Activated B cell treated with CpG ODN at 0.5 μM for 24 hours (primary cell): ENCODE measurements at places on chromosomes 7 and 10.
A peak's percentile ranks its signal among the peaks of the same experiment; 100 is the strongest.

DNA sequence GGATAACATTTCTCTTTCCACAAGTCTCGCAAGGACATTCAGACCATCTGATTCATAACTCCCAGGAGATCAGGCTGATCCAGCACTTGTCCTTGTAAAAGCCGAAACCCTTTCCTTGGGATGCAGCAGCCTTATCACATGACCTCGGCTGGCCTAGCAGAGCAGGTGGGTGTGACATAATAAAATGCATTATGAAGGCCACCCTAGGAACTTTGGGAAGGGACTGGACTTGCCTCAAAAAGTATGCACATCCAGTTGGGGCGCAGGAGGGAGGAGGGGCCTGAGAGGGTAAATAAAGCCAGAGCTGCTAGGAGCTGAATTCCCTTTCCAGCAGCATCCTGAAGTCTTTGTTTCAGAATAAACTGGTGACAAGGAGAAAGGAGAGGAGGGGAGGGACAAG, 260.8 kb downstream of the SNX13 start:
- no peak for DNase-seq

DNA sequence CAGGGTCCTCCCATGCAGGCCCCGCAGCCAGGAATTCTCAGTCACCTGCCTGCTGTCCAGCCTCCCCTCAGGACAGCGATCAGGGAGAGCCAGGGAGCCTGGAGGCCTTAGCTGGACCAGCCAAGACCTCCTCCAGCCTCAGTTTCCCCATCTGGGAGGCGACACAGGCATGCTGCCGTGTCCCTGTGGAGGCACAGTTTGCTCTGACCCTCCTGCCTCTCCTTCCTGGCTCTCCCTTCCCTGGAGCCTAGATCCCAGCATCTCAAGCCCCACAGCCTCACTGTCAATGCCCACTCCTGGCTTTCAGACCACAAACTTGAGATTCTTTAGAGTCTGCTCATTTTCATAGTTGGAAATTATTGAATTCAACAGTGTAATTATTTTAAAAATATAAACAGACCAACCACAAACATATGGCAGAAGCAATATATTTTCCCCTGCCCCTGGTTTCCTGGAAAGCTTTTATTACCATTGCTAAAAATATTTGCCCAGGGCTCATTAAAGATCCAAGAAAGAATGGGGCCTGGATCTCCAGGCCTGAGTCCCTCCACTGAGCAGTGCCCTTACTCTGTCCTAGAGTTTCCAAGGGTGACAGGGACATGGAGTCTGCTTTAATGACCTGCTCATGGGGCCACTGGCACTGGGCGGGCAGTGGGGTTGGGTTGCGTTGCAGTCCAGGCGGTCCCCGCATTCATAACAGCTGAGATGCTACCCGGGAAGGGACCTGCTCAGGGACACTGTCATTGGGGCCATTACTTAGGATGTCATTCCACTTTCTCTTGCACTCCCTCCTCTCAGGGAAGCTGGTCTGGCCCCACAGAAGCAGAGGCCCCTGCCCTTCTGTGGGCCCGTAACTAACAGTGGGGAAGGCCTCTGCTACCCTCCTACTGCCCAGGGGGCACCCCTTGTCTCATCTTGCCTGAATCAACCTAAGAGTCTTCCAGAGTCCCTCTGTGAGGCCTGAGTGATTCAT, 81.6 kb upstream of the CHST15 start:
- no peak for DNase-seq

GRCh38 chr7:111911166-111911961, 294.8 kb downstream of the DOCK4 start:
- DNase-seq: no peak

DNA sequence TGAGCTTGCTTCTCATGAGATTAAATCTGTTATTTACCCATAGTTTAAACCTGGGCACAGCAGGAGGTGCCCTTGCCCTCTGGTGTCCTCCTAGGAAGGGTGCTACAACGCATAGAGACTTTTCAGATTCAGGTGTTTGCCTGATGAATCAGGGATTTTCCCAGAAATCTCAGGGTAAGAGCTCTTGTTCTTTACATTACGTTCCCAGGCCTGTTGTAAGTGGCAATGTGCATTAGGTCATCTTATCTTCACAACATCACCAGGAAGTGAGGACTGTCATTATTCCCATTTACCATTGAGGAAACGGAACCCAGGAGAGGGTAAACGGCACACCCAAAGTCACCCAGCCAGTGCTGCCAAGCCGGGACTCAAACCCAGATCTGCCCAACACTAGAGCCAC, 73.0 kb downstream of the NHLRC2 start:
- DNase-seq: no peak

DNA sequence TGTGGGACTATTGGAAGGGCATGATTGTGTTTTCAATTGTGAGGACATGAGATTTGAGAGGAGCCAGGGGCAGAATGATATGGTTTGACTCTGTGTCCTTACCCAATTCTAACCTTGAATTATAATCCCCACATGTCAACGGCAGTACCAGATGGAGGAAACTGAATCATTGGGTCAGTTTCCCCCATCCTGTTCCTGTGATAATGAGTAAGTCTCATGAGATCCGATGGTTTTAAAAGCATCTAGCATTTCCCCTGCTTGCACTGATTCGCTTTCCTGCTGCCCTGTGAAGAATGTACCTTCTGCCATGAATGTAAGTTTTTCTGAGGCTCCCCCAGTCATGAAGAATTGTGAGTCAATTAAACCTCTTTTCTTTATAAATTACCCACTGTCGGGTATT, 1367.1 kb downstream of the XPNPEP1 start:
- DNase-seq: no peak

GRCh38 chr10:45373576-45374349, at the start of gene ALOX5:
Gene ALOX5 (plus strand): TSS chr10:45374216. CDS start chr10:45374280, 64 bp downstream.
- DNase-seq: peak; percentile 67

DNA sequence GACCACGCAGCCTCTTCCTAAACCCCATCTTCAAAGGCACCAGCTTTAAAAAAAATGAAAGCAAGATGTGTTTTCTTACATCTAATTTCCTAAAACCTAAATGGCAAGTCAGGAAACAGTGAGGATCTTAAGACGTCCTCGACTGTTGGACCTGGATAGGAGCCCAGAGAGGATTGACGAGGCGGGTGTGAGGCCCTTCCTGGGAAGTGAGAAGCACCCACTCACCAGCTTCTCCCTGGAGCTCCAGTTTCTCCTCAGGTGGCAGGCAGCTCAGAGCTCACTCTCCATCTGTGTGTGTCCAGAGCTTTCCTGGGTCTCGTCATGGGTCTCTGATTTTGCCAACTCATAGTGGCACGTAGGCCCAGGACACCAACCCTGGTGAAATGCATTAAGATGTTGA, 614.0 kb upstream of the AUTS2 start:
- no peak for DNase-seq

DNA sequence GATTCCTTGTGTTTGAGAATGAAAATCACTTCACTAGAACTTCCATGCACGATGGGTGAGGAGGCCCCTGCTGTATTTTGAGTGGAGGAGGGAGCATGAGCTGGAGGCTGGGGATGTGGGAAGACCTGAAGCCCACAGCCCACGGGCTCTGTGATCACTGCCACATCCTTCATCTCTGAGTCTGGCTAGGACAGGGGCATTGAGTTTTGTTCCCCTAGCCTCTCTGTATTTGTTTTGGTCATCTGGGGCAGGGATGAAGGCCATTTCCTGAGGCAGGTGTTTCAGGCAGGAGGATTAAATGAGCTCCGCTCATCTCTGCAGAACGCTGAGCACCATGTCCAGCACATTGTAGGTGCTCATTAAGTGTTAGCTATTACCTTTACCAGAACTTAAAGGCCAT, 293.6 kb downstream of the GLRX3 start:
- no peak for DNase-seq
